Right cardiac atrium (tissue), 5 donors: ENCODE measurements at places on chromosomes 11 and 22. TPM values are rescaled to one million over a fixed set of nuclear protein-coding genes. Genes with fewer than 3 reads are reported as not detected.

- DNase-seq: no peak
These were observed 128.2 kb upstream of the C11orf58 start for GRCh38 chr11:16610213-16610737.

GRCh38 chr22:46491946-46492345 is 45.5 kb downstream of the CELSR1 start:
- no peak for DNase-seq

The PANX3 gene
- polyA plus RNA-seq: not detected

The AIFM3 gene
- polyA plus RNA-seq: 1.4 TPM

GRCh38 chr11:25910086-25910485 is 421.8 kb upstream of the ANO3 start:
- no peak for DNase-seq

The MPEG1 gene
- polyA plus RNA-seq: 1.9 TPM

The MFRP gene
- 0.02 TPM for polyA plus RNA-seq

DNA sequence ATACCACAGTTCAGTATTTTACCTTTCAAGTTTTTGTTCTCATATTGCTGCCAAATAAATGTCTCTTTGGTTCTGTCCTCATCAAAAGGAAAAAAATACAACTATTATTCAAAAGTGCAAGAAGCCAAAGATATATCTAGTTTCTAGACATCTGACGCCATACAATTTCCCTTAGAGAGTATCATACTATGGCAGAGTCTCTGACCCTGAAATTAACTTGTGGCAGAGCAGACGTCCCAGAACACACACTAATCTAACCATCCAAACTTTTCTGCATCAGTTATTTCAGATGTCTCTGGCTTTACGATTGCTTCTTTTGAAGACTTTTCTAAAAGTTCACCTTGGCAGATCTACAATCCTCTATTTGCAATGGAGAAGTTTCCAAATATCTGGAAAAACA is 2.7 kb downstream of the OR51T1 start:
- DNase-seq: no peak

The ACR gene
- 0.41 TPM for polyA plus RNA-seq

DNA sequence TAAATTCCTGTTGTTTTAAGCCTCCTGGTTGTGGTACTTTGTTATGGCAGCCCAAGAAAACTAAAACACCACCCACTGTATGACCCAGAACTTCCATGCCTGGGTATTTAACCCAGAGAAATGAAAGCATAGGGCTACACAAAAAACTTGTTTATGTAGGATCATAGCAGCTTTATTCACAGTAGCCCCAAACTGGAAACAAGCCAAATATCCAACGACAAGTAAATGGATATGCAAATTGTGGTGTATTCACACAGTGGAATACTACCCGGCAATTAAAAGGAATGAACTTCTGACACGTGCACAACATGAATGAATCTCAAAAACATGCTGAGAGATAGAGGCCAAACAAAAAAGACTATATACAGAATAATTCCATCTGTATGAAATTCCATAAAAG is 62.2 kb upstream of the NAV2 start:
- no peak for DNase-seq

- DNase-seq: no peak
These were observed 154.4 kb upstream of the FAT3 start for GRCh38 chr11:92070026-92070889.

DNA sequence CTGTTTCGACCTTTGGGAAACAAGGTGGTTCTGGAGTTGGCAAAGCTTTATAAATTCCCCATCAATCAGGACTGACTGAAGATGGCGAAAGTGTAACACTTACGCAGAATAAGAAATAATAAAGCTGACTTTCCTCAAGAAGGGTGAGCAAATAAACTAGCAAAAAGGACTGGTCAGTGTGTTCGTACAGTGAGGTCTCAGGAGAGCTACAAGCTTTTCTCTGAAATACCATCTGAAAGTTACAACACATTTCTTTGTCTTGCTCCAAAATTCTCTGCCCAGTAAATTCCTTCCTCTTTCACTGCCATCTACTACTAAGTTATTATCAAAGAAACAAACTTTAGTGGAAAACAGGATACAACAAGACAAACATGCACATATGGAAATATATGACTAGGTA is 13.4 kb downstream of the PITPNB start:
- no peak for DNase-seq

The BIK gene
- 0.52 TPM for polyA plus RNA-seq

DNA sequence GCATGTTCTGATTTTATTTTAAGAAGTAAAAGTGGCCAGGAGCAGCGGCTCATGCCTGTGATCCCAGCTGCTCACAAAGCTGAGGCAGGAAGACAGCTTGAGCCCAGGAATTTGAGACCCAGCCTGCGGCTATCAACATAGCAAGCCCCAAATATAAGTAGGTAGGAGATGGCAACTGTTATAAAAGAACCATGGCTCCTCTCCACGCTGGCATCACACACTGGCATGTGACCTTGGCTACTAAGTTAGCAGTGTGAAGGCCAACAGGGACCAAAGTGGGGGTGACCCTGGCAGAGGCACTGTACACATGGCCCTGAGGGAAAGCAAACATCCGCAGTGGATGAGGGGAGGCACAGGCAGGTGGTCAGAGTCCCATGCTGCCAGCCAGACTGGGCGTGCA is 33.0 kb downstream of the TPST2 start:
- DNase-seq: no peak

The CLMP gene
- polyA plus RNA-seq: 6.6 TPM

DNA sequence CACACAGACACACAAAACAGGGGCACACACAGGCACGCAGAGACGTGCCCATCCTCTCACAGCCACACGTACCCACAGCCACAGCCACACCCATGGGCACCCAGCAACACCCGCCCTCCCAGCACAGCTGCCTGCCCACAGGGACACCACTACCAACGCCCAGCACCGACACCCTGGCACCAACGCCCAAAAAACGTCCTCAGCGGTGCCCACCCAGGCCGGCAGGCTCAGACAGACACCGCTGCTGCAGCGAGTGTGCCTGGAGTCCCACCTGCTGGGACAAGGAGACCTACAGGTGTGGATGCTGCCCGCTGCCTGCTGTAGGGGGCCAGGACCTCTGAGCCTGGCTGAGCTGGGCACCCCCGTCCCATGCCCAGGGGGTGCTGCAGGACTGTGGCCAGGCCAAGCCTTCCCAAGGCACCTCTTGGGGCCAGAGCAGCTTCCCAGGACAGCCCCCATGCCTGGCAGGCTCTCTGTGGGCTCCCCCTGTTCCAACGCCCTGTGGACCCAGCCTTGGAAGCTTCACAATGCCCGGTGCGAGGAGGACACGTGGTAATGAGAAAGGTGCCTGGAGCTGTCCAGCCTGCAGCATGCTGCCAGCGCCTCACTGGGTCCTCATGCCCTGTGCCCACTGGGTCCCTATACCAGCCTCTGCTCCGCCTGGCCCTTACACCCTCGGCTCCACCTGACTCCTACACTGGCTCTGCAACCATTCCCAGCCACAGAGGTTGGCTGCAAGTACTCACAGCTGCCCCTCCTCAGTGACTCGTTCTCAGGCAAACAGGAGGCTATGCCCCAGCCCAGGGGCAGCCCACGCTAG is 45.8 kb upstream of the TH start:
- no peak for DNase-seq

DNA sequence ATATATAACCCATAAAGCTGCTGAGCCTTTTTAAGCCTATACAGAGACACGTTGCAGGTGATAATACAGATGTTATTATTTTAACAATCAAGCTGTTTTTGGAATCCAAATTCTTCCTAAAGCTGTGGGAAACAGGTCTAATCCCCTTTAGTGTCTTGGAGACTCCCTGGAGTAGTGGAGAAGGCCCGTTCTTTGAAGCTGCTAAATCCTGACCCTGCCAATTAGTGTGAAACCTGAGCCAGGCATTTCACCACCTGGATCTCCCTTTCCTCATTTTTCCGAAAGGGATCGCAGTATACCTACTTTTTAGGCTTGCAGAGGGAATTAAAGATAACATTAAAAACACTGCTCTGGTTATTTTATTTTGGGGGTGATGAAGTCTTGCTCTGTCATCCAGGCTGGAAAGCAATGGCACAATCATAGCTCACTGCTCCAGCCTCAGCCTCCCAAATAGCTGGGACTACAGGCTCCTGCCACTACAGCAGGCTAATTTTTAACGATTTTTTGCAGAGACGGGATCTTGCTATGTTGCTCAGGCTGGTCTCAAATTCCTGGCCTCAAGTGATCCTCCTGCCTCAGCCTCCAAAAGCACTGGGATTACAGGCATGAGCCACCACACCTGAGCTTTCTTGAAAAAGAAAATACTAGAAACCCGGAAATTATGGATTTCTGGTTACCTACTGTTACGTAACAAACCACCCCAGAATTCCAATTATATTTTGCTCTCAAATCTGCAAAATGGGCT is 1.7 kb upstream of the EIF4ENIF1 start:
- DNase-seq: no peak
